ENCODE measurements at places on chromosomes 1 and 21.
A peak's percentile ranks its signal among the peaks of the same experiment; 100 is the strongest.

GRCh38 chr1:244050835-244051444, at the start of gene ZBTB18:
Gene ZBTB18, plus strand, starts transcription at chr1:244051283. Its CDS starts 149 bp downstream, at chr1:244051432.
- peak; percentile 6 for DNase-seq

GRCh38 chr21:17901458-17902079, 82.4 kb upstream of the C21orf91 start:
- DNase-seq = no peak

- no peak for DNase-seq
Measured at GRCh38 chr1:227913764-227914721, 33.7 kb downstream of the WNT9A start.

DNA sequence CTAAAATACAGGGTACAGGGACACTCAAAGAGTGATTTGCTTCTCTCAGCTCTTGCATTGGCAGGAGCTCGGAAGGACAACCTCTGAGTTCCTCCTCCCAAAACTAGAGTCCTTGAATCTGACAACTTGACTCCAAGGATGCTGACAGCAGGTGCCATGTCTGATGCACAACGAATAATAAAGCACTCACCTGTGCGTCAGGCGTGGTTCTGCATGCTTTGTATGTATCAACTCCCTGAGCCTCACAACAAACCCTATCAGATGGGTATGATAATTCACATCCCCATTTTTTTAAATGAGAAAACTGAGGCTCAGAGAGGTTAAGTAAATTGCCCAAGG, 1.4 kb downstream of the LAPTM5 start:
- DNase-seq = peak; percentile 38

DNA sequence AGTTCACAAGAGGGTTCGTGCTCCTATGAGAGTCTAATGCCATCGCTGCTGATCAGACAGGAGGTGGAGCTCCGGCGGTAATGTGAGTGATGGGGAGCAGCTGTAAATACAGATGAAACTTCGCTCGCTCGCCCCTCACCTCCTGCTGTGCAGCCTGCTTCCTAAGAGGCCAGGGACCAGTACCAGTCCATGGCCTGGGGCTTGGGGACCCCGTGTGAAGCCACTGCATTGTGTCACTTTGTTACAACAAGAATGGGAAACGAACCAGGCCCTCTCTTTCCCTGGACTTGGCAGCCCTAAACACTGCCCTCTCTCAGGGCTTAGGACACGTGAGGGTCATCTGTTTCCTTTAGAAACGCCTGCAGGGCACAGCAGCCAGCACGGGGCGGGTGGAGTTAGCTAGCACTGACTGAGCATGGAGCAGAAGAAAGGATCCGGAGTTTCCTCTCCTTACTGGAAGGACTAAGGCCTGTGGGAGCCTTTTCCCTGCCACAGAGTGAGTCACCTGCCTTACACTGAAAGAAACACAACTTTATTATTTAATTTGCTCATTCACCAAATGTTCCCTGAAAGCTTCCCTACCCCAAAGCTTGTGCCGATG, 185.2 kb upstream of the TMEM51 start:
- DNase-seq = no peak

DNA sequence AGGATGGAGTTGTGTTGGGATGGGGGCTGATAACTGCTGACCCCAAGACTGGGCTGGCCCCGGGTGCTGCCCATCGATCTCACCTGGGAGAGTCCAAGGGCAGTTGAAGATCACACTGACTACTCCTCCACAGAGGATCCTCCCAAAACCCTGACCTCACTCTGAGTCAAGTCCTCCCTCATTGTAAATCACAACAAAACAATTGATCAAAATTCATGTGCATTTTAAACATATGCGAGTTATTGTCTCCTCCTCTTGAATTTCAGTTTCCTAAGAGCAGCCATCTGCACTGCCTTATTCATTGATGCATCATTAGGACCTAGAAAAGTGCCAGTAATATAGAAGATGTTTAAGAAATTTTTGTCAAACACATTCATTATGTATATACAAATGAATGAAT, 273.6 kb downstream of the C1orf94 start:
- no peak for DNase-seq

GRCh38 chr1:94866164-94866807, 46.1 kb downstream of the SLC44A3 start:
- no peak for DNase-seq

DNA sequence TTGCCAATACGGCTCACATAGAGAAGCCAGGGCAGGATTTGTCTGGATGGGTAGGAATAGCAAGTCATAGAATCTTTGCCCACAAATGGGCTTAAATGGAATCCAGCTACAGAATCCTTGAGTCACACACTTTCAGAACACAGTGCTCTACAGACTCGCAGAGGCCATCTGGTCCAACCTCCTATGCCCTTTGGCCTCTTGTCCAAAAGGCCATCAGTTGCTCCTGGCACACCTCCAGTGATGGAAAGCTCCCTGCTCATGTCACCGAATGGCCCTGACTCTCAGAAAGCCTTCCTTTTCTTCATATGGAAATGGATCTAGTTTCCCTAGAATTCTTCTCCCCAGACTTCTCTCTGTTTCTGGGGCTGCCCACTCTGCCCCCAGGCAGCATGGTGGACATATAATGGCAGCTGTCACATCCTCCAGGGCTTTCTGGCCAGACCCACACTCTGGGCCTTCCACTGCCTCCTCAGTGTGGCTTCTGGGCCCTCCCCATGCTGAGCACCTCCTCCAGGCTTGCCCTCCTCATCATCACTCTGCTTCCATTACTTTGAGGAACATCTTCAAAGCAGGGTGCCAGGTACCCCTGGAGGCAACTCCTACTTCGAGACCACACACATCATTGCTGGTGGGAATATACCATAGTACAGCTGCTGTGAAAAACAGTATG, 33.6 kb upstream of the TRABD2B start:
- no peak for DNase-seq

DNA sequence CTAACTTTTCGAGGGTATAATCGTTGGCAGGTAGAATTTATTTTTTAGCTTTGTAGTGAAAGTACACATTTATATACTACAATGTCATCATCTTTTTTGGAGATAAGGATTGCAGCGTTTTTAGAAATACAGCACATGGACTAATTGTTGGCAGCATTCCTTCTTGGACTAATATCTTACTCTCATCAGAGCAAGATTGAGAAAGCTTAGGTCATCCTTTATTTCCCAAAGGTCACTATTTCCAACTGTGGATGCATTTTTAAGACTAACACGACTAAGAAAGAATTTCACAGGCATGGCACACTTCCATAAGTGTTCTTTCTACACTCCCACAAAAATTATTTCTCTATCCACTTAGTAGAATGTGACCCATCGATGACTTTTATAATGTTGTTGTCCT, 732.3 kb downstream of the NCAM2 start:
- no peak for DNase-seq

DNA sequence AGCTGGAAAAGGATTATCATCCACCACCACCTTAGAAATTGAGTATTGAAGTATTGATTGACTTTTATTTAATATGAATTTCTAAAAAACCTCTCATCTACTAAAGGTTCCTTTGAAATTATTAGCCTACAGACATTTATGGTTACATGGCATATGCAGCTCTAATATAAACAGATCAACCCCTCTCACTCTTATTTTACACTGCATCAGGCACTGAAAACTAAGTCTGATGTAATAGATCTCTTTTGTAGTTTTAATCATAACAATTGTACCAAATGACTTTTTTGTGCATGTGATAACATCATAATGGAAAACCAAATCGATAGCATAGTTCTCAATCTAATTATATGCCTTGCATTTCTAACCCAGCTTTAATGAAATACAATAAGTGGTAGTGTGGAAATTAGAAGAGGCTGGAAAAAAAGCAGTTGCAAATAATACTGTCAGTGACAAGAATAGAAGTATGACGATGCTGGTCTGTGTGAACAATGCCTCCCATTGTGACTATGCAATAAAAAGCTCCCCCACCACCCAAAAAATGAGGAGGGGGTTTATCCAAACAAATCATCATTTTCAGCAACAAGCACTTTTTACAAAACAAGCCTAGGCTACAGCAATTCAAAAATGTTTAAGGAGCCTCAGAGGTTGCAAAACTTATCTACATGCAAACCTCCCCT, 426.5 kb upstream of the NFIA start:
- no peak for DNase-seq

GRCh38 chr1:145993618-145994390, 2.6 kb downstream of the TXNIP start:
- DNase-seq = no peak

GRCh38 chr1:99469550-99469971, 176.4 kb upstream of the PALMD start:
- no peak for DNase-seq

- no peak for DNase-seq
Measured at GRCh38 chr1:8602471-8603219, 214.8 kb downstream of the RERE start.

- no peak for DNase-seq
Measured at GRCh38 chr1:12056331-12056841, 6.7 kb upstream of the TNFRSF8 start.

- DNase-seq = no peak
Measured at GRCh38 chr1:209368864-209369598, 214.5 kb upstream of the CAMK1G start.
